ENCODE measurements at places on chromosomes 13 and 19.

DNA sequence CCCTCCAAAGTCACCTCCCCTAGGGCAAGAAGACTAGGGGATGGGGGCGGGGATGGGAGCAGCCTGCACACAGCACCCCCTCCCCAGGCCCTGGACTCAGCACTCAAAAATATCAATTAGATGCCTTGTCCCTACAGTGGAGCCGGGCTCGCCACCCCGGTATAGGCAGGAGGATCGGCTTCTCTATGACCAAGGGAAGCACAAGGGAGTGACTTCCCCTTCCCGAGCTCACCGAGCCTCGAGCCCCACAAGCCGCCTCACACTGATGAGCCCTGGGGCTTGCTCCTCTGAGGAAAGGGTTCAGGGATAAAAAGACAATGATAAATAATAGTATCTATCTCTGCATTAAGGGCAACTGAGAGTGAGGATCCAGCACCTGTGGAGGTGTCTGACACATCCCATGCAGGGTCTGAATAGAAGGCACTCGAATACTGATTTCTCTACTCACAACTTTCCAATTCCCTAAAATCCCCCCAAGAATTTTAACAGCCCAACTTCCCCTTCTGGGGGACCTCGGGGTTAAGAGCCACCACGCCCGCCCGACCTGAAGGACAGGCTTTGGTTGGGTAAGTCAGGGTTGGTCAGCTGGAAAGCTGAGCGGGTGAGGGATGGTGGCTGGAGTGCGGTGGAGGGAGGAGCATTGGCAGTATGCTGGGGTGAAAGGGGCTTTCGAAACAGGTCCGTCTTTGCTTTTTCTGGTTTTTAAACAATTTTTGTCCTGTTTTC lies 51.3 kb downstream of the STK24 start:
- no peak for DNase-seq

DNA sequence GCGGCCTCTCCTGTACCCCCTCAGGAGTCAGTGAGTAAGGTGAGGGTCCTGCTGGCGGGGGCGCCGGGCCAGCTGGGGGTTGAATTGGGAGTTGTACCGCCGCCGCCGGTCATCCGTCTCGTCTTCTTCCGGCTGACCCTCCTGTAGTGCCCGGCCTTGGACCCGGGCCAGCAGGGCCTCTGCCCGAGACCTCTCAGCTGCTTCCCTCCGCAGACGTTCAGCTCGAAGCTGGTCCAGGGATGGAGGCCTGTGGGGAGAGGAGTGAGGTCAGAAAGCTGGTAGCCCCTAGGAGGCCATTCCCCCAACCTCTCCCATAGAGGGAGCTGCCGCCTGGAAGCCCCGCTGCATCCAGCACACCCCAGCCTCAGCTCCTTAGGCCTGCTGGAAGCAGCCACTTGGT lies 3.8 kb downstream of the LENG1 start:
- no peak for DNase-seq

GRCh38 chr13:63094717-63095116 lies 1679.1 kb upstream of the PCDH20 start:
- no peak for DNase-seq

DNA sequence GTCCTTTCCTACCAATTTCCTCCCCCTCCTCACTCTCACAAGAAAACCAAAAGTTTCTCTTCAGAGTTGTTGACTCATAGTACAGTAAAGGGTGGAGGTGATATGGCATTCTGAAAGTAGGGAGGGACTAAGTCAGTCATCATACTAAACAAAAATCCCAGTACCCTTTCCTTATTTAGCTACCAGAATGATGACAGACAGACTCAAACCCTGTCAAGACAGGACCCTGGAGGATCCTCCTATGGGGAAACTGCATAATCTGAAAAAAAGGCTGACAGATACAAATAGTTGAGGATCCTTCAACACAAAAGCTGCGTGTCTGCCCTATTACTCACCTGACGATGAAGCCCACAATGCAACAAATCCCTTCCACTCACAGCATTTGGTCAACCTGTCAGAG lies 55.5 kb downstream of the CYSLTR2 start:
- no peak for DNase-seq

DNA sequence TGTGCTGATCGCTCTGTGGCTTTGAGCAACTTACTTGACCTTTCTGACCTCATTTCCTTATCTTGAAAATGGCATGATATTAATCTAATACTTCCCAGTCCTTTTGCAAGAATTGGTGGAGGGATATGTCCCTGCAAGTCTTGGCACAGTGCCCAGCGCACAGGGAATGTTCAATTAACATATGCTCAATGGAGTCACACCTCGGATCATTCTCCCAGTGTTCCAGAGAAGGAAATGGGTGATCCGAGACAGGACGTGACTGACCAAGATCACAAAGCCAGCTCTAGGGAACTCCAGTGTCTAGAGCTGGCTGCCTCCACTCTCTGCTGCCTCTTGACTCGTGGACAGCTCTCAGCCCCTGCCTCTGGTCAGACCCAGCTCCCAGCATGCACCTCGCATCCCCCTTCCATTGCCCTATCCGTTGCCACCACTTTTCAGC lies 3.6 kb downstream of the CDC42EP5 start:
- DNase-seq = no peak

- no peak for DNase-seq
Measured at GRCh38 chr13:24275041-24275440, 34.3 kb upstream of the C1QTNF9 start.

GRCh38 chr13:27023385-27024073 lies 148.1 kb downstream of the USP12 start:
- no peak for DNase-seq

DNA sequence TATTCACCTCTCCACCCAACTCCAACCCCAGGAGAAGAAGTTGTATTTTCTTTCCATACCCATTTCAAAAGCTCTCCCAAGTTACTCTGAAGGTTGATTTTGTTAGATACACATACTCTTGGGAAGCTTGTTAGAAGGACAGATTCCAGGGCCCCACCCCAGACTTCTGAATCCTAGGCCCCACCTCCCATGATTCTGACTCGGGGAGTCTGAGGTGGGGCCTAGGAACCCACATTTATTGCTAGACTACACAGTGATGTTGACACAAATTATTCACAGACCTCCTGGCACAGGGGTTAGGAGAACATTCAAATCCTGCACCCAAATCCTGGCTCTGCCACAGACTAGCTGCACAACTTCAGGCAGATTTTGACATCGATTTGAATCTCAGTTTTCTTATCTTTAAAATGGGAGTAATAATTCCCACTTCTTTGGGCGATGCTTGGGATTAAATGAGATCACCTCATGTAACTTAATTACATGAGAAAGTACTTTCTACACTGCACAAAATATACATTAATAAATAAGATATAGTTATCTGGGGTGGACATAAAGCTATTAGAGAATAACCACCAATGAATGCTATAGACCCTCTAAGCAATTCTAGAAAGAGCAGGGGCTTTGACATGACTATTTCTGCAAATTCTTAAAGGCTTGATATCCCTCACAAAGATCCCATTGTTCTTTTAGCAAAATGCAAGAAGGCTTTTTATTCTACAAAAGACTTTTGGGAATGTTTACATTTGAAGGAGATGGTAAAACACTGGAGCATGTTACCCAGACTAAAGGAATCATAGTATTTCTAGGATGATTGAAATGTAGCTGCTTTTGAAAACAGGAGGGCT lies 18.0 kb downstream of the MBNL2 start:
- DNase-seq = no peak

DNA sequence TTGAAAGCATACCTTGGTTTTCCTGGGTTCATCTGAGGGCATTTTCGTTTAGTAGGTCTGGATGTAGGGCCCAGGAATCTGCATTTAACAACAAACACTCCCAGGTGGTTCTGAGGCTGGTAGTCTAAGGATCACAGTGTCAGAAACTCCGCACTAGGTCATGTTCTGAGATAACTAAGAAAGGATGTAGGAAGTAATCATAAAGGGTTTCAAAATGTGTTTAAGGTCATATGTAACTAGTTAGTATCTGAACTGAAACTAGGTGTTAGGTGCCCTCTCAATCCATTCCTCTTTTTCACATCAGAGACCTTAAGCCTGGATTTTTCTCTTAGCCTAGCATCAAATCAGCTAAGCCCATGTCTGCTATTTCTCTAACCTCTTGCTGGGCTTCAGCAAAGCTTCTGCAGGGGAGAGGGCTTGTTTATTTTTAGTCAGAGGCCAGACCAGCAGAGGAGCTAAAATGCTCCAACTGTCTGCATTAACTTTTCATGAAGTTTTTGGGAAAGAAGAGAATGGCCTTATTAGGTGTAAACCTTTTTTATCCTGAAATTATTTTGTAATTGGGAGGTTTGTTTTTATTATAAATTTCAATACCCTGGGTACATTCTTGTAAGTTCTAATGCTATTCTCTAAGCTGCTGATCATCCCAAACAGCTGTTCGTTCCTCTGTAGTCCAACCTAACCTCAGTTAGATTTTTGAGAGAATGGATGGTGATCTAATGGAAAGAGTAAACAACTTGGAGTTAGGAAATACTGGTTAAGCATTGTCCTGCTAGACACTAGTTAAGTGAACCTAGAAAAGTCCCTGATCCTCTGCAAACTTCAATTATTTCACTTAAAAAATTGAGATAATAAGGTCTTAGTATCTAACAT lies 262.8 kb upstream of the RFC3 start:
- no peak for DNase-seq

GRCh38 chr19:13610039-13610691 lies 103.9 kb upstream of the CACNA1A start:
- DNase-seq = peak; percentile 99

DNA sequence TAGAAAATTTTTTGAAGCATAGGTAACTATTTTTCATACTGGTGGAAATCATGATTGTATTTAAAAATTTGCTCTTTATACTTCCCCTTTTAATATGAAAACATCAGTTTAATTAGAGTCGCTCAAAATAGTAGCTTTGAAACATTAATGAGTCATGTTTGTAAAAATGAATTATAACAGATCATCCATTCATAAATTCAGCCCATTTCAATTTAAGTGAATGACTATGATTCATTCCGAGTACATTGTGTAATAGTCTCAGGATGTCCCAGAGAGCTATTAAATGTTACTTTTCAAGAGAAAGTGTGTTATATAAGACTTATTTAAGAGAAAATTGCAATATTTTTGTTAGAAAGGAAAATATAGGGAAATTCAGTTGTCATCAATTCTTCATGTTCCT lies 111.0 kb downstream of the FNDC3A start:
- DNase-seq = no peak

DNA sequence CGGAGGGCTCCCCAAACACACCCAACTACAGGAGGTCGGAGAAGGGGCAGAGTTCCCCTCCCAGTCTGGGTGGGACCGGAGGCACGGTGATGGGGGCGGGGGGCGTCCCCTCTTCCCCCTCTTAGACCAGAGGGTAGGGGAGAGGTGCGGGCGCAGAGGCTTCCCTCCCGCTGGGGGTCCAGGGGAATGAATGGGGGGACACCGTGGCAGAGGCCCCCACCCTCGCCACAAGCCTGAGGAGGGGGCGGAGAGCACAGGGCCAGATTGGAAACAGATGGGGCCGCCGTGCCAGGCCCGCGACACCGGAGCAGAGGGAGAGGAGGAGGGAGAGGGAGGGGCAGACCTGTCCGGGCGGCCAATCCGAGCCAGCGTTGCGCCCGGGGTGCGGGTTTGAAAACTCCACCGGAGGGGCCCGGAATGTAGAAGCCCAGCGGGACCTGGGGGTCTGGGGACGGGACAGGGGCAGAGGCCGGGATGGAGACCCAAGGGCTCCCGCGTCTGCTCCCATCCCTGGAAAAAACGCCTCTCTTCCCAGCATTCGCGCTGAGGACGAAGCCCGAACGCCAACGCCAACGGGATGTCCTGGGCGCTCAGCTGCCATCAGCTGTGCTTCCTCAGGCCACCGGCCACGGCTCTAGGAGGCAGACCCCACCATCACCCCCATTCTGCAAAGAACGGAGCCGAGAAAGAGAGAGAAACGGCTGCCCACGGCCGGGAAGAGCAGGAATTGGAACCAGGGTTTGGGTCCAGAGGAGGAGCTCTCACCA lies 46.8 kb downstream of the PTPRS start:
- no peak for DNase-seq

DNA sequence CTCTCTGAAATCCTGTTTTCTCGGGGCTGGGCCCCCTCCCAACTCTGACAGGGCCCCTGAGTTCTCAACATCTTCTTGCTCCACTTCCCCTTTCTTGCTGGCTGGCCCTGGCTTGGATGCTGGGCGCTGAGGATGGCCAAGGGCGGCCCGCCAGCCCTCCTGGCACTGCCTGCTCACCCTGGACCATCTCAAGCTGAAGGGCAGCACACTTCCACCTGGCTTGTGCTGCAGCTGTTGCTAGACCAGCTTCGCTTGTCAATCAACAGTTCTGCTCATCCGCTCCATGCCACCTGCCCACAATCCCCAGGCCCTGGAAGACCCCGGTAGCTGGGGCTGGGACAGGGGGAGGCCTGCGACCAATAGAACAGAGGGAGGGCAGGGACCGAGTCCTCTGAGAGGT lies 6.9 kb upstream of the GMIP start:
- no peak for DNase-seq

DNA sequence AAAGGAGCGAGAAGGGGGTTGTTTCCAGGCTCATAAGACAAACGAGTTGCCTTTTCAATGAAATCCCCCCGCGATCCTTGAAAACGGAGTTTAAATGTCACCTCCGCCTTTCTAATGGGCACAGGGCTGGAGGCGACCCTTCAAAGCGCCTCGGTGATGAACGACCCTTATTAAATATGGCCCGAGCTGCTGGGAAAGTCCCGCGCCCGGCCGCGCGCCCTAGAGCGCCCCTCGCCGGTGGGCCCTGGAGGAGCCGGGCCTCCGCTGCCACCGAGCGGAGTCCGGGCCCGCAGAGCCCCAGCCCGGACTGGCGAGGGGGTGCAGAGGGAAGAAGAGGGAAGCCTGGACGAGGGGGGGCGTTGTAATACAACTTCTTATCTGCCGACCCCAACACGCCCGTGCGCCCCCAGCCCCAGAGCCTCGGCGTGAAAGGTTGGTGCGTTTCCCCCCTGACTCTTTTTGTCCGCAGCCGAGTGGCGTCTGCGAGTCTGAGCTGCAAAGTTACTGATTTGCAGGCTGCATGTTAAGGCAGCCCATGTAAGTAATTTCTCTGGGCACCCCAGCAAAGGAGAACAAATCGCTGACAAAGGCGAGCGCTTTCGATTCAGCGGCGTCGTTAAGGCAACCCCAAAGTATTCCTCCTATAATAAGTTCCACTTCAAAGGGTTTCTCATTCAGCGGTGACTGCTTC lies 11.9 kb downstream of the ZIC5 start:
- no peak for DNase-seq

- DNase-seq = peak; percentile 67
Measured at GRCh38 chr13:94345374-94346195, 133.9 kb downstream of the DCT start.

DNA sequence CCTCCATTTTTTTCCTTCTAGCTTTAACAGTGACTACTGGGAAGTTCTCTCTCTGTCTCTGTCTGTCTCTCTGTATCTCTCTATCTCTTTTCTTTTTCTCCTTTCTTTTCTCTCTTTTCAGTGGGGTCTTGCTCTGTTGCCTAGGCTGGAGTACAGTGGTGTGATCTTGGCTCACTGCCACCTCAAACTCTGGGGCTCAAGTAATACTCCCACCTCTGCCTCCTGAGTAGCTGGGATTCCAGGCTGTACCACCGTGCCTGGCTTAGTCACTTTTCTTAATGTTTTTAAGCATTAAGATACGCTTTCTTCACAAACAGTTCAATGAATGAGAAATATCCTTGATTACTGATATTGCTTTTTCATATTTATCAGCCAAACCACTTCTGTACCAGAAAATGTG lies 13.1 kb downstream of the PCCA start:
- no peak for DNase-seq
